H54 (cell line): ENCODE measurements at places on chromosomes 3 and 15.

GRCh38 chr3:127237835-127238234 is 44.9 kb downstream of the PRR23E start:
- DNase-seq: no peak

DNA sequence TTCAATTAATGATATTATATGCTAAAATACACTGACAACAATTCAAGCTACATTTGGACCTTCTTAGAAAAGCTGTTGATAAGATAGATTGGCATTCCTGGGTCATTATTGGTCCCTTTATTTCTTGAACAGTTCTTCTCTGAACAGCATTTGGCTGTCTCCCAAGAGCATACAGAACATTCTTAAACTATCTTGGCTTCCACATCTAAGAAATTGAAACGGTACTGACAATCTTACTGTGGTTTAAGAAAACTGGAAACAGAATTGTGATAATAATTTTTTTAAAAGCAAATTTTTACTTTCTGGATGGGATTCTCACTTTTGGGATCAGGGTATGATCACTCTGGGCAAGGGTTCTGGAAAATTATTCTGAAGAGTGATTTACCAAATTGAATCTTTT is 161.7 kb upstream of the ZNF385D start:
- DNase-seq: no peak

DNA sequence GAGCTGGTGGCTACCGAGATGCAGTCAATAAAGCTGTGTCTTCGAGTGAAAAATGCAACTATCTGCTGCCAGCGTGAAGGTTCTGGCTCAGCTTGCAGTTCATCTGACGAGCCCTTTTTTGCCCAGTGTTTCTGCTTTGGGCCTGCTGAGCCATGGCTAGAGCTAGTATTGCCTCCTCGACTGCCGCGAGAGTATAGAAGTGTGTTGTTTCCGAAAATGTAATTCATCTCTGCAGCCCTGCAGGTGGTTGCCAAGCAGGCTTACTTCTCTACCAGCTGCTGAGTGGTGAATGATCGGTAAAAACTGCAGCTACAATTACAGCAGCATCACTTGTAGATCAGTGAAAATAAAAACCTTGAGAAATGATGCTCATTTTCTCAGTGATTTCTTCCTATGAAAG is 114.8 kb downstream of the DLG1 start:
- no peak for DNase-seq

DNA sequence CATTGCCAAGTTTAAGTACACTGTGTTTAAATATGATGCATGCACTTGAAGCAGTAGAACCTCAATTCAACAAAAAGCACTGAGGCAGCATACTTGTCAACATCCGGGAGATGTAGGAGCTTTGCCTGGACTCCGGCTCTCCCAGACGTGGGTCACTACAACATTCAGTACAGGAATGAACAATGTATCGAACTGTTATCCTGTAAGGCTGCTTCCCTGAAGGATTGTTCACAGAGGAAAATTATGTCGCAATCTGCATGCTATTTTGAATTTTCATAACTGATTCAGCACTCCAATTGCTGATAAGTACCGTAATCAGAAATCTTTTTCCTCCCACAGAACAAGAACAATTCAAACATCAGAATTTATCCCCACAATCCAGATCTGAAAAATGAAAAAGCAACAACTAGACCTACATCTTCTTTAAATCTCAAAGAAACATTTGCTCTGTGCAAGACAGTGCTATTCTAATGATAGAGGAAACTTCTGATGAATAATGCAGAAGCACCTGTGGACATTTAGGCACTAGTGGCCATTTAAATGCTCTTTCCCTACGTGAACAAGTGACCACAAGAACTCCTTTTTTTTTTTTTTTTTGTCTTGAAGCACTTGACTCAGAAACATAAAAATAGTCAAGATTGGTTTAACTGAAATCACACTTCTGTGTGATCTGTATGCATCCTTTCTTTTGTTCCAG is 113.4 kb downstream of the PLCH1 start:
- peak; percentile 19 for DNase-seq

GRCh38 chr15:53072077-53072476 is 281.9 kb upstream of the ONECUT1 start:
- peak; percentile 40 for DNase-seq

DNA sequence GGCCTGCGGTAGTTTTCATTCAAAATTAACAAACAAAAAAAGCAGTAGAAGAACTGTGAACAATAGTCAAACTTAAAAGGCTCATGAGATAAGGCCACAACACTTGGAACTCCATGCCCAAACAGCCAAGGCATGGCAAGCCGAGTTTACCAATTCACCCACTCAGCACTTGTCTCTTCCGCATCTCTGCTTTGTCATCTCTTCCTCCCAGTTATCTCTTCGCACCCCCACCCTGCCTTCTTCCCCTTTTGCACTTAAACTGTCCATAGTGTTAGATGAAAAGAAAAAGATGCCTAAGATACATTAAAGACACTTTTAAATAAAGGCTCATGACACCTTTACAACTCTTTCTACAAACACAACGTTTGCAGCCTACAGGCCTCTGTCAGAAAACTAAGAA is 11.1 kb downstream of the TLE3 start:
- no peak for DNase-seq

DNA sequence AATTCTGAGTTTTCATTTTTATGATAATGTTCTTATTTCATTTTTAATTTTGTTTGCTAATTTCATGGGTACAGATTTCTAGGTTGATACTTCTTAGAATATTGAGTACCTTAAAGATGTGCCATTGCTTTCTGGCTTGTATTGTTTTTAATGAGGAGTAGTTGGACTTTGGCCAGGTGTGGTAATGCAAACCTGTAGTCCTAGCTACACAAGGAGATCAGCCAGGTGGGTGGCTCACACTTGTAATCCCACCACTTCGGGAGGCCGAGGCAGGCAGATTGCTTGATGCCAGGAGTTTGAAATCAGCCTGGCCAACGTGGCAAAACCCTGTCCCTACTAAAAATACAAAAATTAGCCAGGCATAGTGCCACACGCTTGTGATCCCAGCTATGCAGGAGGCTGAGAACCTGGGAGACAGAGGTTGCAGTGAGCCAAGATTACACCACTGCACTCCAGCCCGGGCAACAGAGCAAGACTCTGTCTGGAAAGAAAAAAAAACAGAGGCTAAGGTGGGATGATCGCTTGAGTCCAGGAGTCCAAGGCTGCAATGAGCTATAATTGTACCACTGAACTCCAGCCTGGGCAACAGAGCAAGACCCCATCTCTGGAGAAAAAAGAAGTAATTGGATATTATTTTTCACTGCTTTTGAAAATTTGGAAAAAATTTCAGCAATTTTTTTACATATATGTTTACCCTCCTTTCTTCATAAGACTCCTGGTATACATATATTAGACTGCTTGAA is 198.0 kb downstream of the ALCAM start:
- no peak for DNase-seq

DNA sequence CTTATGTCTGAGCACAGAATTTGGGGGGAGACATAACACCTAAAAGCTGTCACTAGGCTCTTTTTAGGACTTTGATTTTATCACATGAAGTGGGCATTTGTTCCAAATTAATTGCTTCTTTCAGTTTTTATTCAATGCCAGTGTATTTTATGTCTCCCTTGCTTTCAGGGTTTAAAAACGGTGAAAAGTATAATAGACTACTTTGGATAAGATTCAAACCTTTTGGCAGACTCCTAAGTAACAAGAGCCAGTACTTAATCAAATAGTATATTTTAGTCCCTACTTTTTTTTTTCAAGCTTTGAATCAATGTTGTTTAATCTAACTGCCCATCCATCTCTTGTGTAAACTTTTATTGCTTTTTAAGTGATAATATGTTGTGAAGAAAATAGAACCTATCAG is 847.2 kb upstream of the DPPA4 start:
- DNase-seq: no peak

- DNase-seq: peak; percentile 5
Measured at GRCh38 chr3:31132132-31132769, 237.8 kb upstream of the GADL1 start.

DNA sequence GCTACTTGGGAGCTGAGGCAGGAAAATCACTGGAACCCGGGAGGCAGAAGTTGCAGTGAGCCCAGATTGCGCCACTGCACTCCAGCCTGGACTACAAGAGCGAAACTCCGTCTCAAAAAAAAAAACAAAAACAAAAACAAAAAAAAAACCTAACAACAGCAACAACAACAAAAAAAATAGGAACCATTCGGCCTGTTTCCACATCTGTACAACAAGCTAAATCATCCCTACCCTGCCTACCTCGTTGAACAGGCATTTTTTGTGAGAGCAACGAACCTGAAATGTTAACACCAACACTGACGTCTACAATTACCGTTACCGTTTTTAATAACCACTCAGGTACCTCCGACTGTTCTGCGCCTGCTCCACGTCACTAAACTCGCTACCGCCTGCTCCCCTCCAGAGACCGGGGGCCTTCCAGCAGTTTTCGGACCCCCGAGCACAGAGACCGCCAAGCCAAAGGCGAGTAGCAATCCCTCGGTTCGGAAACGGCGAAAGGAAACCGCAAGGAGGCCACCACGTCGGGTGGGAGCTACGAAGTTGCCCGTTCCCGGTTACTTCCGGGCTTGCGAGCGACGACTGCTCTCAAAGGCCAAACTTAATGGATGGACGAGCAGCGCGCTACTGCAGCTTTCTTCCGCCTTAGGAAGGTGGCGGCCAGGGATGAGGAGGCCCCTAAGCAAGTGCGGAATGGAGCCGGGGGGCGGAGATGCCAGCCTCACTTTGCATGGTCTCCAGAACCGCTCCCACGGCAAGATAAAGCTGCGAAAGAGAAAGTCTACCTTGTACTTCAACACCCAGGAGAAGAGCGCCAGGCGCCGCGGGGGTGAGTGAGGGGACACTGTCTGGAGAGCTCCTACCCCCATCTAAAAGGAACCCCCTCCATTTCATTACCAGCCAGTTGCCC is at the start of the genes PIGB and PIGBOS1:
PIGB (plus strand) TSS at position 635 of the 907 bp plus-strand sequence; CDS start at position 664, 29 bp downstream.
PIGBOS1 (minus strand) TSS at position 536 of the 907 bp plus-strand sequence. CDS start 1,331 bp downstream, outside the sequence.
- peak; percentile 57 for DNase-seq

GRCh38 chr3:110430146-110430545 is 641.5 kb upstream of the NECTIN3 start:
- DNase-seq: no peak

DNA sequence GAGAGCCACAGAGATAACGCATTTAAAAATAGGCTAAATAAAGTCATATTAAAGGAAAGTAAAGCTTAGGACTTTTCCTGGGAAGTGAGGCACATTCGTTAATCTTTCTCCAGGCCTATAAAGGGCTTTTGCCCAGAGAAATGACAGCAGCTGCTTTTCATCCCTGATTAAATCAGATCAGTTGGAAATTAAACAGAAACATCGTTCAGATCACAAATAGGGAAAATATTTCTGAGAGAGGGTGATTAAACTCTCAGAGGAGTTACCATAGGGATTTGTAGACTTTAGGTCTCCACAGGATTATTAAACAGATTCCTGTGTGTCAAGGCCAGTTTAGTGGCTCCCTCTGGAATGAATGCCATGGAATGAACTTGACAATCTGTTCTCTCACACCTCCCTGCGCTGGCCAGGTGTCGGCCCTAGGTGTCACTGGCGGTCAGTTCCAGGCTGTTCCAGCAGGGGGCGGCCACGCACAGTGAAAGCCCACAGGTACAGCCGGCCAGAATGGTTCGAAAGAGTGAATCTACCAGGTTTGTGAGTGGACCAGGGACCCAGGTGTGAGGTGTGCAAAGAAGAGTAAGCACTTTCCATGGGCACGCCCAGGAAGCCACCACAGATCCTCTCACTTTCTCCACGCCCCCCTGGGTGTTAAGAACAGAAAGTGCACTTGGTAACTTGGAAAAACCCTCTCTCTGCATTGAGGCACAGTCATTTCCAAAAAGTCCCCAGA is 253.0 kb upstream of the RASGRP1 start:
- DNase-seq: peak; percentile 62

DNA sequence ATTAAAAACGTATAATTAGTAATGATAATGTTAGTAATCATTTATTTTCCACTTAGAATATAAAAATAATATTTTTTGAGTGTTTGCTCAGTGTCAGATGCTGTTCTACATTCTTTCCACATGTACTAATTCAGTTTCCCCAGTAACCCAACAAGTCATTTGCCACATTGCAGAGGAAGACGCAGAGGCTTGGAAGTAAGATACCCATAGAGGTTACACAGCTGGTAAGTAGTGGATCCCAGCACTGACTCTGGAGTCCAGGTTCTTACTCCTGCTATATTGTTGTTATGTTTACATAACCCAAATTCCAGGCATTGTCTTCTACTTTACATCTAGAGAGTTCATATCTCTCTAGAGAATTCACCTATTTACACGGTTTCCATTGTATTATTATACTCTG is 48.2 kb upstream of the MYO5C start:
- DNase-seq: no peak

- DNase-seq: no peak
Measured at GRCh38 chr3:127454968-127455367, 135.6 kb downstream of the TPRA1 start.
